ENCODE measurements at places on chromosomes 3 and 15. TPM values are rescaled to one million over a fixed set of nuclear protein-coding genes. Genes with fewer than 3 reads are reported as not detected.

Gene CHDH
- 0.03 TPM for total RNA-seq

Gene TMC3
- total RNA-seq = not detected

Gene CLDN18
- not detected for total RNA-seq

Gene C3orf49
- not detected for total RNA-seq

Gene PTX3
- 16.9 TPM for total RNA-seq

Gene SMCO1
- not detected for total RNA-seq

Gene SLC28A1
- not detected for total RNA-seq

Gene BAHD1
- total RNA-seq = 4.6 TPM

Gene FAM107A
- not detected for total RNA-seq

Gene STAB1
- total RNA-seq = not detected

Gene TIPIN
- 30.0 TPM for total RNA-seq

Gene SCN11A
- total RNA-seq = 0.03 TPM

Gene TTC14
- total RNA-seq = 38.3 TPM

Gene ELL3
- total RNA-seq = 8.1 TPM

Gene HRH1
- total RNA-seq = 6.4 TPM

Gene EPHA6
- not detected for total RNA-seq

Gene PPP1R2
- total RNA-seq = 40.7 TPM

Gene COMMD2
- total RNA-seq = 48.0 TPM

Gene BUB1B
- total RNA-seq = 49.3 TPM

Gene CPLX3
- total RNA-seq = not detected

Gene SLC9A9
- total RNA-seq = 1.8 TPM

Gene METTL6
- total RNA-seq = 11.2 TPM

Gene TM4SF18
- 5.9 TPM for total RNA-seq
